Stimulated activated CD4-positive, alpha-beta T cell treated with anti-CD3 and anti-CD28 coated beads, Interleukin-4, amount 100 ng/mL, for 1 hour (primary cell): ENCODE measurements at places on chromosomes 2 and 18.

- DNase-seq = no peak
Measured at GRCh38 chr18:50955253-50955652, 12.6 kb upstream of the ELAC1 start.

DNA sequence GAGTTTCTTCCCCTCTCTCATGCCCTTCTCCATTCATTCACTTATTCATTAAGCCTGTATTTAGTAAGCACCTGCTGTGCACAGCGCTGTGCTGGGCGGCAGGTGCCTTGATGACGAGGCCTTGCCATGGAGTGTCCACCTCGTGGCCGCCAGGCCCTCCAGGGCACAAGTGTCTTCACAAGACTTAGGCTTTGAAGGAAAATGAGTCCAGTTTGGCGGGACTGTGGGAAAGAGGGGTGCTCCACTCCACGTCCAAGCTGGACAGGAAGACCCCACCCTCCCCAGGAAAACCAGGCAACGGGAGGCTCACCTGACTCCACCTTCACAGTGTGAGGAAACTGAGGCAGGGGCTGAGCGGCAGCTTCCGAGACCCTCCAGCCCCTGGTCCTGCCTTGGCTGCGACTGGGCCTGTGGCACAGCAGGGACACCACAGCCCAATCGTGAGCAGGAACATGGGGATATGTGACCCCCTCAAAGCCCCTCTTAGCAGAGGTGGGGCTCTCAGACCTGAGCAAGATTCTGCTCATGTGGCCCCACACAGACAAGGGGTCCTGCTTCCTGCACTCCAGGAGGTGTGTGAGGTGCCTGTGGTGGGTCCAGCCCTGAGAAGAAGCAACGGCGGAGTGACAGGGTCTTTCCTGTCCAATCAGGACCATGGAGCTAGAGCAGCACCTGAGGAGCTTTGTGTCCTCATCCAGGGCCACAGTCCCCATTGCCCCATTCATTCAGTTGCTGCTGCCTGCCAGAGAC is 110.3 kb upstream of the ODC1 start:
- no peak for DNase-seq

DNA sequence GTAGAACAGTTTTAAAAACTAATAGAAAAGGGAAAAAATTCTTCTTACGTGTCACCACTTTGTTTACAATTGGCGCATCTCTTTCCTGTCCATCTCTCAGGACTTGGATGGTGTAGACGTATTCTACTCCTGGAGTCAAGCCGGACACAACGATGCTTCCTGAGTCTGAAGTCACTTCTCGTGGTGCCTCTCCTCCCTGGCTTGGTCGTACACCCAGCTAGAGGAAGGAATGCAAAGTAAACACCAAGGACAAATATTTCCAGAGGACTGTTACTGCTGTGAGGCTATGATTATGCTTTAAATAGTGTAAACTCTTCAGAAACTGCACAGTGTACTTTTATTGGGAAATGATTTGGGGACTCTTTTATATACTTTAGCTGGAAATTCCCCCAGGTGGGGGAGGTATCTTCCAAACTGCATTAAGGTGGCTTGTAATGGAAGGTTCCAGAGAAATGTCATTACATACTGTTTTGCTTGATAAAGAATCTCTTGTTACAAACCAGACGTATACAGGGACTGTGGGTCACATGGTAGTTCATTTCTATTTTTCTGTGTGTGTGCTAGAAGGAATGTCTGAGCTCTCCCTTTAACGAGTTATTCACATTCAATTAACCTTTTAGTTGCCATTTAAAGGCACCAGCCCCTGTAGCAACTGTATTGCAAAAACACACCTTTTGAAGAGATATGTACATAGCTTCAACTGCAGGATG is 38.1 kb downstream of the FN1 start:
- DNase-seq = no peak

GRCh38 chr2:134677856-134678756 is 40.7 kb downstream of the TMEM163 start:
- no peak for DNase-seq

GRCh38 chr2:61995515-61995914 is 90.0 kb downstream of the COMMD1 start:
- no peak for DNase-seq

GRCh38 chr2:96626553-96626942 is 11.6 kb downstream of the KANSL3 start:
- no peak for DNase-seq

GRCh38 chr18:25875551-25876240 is 214.7 kb downstream of the SS18 start:
- DNase-seq = no peak

DNA sequence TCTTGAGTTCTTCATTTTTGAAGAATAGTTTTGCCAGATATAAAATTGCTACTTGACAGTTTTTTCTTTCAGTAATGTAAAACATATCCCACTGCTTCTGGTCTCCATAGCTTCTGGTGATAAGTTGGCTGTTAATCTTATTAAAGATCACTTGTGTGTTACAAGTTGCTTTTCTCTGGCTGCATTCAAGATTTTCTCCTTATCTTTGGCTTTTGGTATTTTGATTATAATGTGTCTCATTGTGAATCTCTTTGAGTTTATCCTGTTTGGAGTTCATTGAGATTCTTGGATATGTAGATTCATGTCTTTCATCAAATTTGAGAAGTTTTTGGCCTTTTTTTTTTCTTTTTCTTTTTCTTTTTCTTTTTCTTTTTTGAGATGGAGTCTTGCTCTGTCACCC is 20.2 kb upstream of the ADNP2 start:
- DNase-seq = no peak
